ENCODE measurements at places on chromosomes 7 and 10.

DNA sequence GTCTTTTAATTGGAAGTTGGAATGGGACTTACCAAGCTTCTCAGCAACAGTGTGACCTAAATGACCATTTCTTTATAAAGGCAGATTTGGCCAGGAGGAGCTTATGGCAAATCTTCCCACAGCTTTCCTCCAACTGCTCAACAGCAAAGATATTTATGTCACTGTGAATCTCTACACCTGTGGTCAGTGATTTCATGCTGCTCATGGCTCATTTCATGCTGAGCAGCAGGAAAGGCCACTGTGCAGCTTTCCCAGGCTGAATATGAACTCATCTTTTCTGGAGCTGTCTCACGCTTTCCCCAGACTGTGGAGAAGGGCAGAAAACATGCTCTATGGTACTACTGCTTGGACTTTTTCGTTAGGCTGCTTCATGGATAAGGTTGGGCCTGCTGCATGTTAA, 29.8 kb downstream of the CALCR start:
- DNase-seq: no peak

- DNase-seq: no peak
These were observed 56.8 kb downstream of the CDK1 start for GRCh38 chr10:60835049-60835448.

- peak; percentile 42 for DNase-seq
These were observed 212.8 kb downstream of the MAD1L1 start for GRCh38 chr7:2019711-2020511.

- DNase-seq: no peak
These were observed 1.0 kb downstream of the SRGN start for GRCh38 chr10:69088801-69089501.

- DNase-seq: no peak
These were observed 18.8 kb upstream of the MINDY3 start for GRCh38 chr10:15879058-15879457.

GRCh38 chr10:129055986-129056385, 411.1 kb upstream of the MGMT start:
- no peak for DNase-seq

DNA sequence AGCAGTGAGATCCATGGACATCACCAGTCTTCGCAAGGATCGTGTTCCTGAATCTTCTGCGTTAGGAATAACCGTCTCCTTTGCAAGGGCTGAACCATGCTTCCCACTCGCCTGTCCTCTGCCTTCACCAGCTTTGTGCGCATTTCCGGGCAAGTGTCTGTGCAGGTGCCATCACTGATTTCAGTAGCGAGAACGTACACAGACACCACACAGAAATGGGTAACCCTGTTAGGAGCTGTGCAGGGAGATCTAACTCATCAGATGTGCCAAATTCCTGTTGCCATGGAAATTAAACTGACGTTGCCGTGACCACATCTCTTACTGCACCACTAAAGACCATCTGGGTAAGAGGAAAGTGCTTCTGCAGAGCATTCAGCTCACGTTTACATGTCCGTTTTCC, 146.3 kb downstream of the DIP2C start:
- no peak for DNase-seq
